Substantia nigra (tissue), 51 donors: ENCODE measurements at places on chromosomes 11 and 22.
A peak's percentile ranks its signal among the peaks of the same experiment; 100 is the strongest.

DNA sequence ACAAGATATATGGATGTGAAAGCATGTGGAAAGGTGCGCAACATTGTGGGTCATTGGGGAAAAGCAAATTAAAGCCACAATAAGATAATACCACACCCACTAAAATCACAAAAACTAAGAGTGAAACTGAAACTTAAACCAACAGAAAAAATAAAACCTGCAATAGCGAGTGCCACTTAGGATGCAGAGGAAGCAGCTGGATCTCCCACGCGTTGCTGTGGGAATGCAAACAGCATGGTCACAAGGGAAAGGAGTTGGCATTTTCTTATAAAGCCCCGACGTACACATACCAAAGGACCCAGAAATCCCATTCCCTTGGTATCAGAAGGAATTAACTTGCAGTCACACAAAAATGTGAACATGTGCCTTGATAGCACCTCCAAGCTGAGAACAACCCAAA is 712.0 kb downstream of the TBC1D22A start:
- no peak for DNase-seq

GRCh38 chr11:108592591-108593213 is 866 bp downstream of the EXPH5 start:
- peak; percentile 7 for DNase-seq

- no peak for DNase-seq
These were observed 10.9 kb upstream of the CABP2 start for GRCh38 chr11:67534070-67534679.

DNA sequence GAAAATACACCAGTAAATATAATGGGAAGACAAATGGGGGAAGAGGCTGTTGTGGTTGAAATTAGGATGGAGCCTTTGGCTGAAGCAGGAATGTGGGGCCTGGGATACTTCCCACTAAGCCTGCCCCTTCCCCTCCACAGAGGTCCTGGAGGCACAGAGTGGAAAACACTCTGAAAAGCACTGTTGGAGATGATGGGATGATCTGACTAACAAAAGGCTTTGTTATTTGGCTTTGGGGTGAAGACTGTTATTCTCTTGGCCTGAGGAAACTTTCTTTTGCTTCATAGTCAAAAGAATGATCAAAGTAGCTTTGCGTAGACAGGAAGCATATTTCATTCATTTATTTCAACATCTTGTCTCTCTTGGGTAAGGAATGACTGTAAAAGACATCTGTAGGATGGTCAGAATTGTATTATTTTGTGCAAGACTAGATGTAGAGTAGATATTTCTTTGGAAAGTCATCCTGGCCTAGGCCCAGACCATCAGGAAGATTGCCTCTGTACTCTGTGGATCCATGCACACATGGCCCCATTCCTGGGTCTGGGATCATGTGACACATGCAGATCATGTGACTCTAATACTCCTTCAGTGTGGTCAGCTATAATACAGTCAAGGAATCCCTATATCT is 111.4 kb downstream of the SPON1 start:
- no peak for DNase-seq

- DNase-seq: no peak
These were observed 16.2 kb upstream of the LDLRAD3 start for GRCh38 chr11:35927682-35928081.

DNA sequence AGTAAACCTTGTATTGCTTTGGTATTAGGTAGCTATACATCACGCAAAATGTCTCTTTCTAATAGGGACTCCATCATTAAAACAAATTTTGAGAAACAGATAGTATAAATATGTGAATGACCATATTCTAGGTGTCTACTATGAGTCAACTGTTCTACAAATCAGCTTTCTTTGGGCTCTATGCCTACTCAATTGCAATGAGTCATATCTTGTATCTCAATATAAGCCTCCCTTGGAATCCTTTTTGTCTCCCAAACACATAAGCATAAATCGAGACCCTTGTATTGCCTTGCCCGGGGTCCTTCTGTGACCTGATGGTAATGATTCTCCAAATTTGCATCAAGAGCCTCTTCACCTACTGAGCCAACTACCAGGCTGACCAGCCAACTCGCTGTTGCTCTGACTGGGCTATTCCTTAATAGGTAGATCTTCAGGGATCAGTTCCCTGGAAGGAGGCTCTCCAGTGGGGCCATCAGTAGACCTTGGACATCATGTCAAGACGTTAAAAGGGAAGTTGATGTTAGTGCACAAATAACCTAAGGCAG is 22.2 kb downstream of the BLID start:
- no peak for DNase-seq

DNA sequence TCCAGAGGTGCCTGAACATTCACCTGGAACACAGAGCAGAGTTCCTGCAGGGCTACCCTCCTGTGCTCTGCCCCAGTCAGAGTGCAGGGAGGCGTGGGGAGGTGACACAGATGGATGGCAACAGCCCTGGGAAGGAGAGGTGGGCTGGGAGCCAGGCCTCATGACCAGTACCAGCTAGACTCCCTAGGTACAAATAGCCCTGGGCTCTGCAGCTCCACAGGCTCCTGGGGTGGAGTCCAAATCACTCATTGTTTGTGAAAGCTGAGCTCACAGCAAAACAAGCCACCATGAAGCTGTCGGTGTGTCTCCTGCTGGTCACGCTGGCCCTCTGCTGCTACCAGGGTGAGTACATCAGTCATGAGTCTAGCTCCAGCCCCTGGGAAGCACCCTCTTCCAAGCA is at the start of gene SCGB1D2:
Gene SCGB1D2 (plus strand): TSS at position 219 of the 400 bp plus-strand sequence. CDS start 69 bp downstream, at position 288.
- no peak for DNase-seq

DNA sequence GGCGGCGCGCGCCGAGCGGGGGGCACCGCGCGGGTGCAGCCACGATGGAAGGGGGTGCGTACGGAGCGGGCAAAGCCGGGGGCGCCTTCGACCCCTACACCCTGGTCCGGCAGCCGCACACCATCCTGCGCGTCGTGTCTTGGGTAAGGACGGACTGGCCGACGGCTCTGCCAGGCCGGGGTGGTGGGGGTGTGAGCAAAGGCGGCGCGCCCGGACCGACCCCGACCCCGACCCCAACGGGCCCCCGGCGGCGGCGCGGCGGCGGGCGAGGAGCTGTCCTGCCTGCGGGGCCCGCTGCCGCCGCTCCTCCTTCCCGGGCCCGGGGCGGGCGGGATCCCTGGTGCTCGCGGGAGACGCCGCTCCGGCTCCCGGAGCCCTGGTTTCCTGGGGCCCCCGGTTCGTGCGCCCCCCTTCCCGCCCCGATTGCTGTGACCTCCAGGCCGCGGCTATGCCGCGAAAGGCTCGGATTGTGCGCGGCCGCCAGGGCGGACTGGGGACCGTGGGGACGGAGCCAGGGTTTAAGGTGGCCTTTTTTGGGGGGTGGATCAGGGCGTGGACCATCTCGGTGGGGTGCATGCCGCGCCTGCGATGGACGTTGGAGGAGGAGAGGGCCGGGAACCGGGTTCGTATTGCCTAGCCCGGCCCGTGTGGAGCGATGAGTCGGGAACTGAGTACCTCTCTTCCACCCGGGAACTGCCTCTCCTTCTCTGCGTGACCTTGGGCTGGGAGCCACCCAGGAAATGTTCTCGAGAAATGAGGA is at the start of gene SYNGR1:
Gene SYNGR1 (plus strand): TSS at position 25 of the 760 bp plus-strand sequence. CDS start 20 bp downstream, at position 45.
- no peak for DNase-seq

GRCh38 chr11:130314184-130314749 is 450 bp downstream of the ZBTB44 start:
- peak; percentile 71 for DNase-seq

DNA sequence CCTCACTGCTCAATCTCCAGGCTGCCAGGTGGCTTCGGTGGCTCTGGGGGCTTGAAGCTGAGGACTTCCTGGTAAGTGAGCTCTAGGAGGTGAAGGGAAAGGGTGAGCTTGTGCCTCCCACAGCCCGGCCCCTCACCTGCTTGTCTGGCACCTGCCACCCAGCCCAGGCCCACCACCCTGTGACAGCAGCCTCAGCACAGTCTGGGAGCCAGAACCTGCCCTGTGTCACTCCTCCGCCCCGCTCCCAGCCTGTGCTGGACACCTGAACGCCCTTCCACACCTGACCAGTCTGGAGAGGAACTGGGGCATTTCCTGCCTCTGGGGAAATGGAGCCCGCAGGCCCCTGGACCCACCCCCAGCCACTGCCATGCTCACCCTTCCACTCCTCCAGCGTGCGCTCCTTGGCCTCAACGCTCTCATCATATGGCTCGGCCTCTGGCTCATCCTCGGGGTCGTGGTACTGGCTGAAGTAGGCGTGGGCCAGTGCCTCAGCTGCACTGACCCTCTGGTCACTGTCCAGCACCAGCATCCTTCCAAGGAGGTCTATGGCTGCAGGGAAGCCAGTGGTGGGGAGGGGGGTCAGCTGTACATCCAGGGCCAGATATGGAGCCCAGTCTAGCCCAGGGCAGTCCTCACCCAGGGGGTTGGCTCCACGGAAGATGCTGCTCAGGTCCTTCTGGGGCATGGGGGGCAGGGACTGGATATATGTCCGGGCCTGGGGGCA is 3.6 kb upstream of the MAPK12 start:
- no peak for DNase-seq

GRCh38 chr11:111797145-111797581 is 31.0 kb upstream of the PPP2R1B start:
- peak; percentile 76 for DNase-seq

DNA sequence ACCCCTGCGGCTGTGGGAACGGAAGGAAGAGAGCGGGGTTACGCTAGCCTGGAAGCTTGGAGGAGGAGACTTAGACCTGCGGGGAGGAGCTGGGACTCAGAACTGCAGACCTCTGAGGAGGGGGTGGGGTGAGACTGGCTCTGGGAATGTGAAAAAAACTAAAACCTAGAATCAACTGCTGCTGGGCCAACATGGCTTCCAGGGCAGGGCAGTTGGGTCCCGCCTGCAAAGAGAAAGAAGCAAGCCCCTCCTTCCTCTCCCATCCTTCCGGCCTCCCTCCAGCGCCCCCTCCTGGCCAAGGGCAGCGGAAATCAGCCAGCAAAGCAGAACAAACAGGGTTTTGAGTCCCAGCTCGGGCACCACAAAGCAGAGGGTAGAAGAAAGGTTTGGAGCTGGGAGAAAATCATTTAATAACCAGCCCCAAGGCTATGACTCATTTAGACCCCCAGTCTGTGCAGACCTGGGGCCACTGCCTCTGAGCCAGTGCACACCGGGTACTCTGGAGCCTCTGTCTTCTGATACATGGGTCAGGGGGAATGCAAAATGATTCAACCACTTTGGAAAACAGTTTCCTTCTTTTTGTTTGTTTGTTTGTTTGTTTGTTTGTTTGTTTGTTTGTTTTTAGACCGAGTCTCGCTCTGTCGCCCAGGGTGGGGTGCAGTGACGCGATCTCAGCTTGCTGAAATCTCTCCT is 7.3 kb upstream of the NCF4 start:
- DNase-seq: peak; percentile 42

- DNase-seq: no peak
These were observed 97.4 kb upstream of the THY1 start for GRCh38 chr11:119520400-119520799.

DNA sequence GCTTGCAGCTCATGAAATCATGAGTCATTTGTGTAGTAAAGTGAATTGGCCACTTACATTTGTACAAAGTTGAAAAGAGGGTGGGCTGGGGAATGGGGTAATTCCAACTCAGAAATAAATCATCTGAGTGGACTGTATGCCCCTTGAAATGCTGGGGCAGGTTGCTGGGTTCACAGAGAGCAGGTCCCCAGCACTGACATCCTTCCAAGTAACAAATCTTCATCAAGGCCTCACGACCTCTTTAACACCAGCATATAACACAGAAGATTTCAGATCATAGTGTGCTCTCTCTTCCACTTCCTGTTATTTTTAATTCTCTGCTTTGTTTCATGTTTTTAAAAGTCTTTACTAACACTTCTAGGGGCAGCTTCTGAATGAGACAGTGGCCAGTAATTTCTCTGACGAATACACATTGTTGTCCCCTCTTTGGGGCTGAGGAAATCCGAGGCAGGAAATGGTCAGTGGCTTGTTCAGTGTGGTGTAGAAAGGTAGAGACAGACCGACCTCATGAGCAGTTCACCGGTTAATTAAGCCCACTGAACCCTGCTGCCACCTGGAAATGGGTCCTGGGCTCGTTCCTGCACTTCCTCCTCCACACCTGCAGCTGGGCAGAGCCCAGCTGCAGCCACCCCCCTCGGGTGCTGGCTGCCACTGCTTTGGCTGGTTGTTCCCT is 127.7 kb downstream of the MAML2 start:
- DNase-seq: no peak

DNA sequence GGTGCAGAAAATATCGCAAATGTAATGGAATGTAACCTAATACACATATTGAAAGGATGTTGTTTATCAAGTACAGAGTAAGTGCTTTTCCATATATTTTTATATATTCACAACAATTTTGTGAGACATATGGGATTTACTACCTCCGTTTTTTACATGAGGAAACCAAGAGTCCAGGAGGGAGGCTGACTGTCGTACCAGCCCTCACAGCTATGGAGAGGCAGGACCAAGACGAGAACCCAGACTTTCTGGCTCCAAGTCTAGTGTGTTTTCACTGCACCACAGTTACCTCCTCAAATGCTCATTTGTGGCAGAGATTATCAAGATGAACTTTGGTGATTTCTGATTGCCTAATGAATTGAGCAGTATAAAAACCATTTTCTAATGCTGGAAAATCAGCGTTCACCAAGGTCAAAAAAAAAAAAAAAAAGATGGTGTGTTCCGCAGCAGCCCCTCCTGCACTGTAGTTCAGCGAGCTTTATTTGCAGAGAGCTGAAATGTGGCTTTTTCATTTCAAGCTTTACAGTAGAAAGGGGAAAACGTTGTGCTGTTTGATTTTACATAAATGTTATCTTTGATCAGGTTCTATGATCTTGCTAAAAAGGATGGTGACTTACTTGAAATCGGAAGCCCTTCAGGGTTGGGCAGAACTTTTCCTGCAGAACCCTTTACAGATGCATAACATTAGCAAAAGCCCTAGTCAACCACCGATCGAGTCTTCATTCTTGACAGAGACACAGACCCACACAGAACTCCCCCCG is 44.7 kb upstream of the WEE1 start:
- DNase-seq: no peak

GRCh38 chr11:70251659-70252321 is 18.7 kb upstream of the PPFIA1 start:
- DNase-seq: no peak

DNA sequence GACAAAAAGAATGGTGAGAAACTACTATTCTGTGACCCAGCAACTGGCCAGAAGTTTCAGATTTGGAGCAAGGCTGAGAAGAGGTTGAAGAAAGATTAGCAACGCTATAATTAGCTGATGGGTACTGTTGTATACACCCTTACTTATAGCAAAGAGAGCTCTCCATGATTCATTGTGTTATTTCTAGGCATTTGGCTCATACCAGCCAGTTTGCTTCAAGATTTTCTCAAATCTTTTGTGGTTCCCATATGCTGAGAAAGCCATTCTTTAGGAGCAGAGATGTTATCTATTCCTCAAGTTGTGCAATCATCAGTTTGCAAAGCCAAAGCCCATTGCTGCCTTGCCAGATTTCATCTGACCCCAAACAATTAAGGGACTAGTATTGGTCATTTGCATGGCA is 179.4 kb downstream of the ETS1 start:
- no peak for DNase-seq

- DNase-seq: no peak
These were observed 69.7 kb upstream of the BMAL1 start for GRCh38 chr11:13207665-13208594.
